Transverse colon (tissue), 4 donors: ENCODE measurements at places on chromosomes 16 and 17. TPM values are rescaled to one million over a fixed set of nuclear protein-coding genes. Genes with fewer than 3 reads are reported as not detected.
A peak's percentile ranks its signal among the peaks of the same experiment; 100 is the strongest.

DNA sequence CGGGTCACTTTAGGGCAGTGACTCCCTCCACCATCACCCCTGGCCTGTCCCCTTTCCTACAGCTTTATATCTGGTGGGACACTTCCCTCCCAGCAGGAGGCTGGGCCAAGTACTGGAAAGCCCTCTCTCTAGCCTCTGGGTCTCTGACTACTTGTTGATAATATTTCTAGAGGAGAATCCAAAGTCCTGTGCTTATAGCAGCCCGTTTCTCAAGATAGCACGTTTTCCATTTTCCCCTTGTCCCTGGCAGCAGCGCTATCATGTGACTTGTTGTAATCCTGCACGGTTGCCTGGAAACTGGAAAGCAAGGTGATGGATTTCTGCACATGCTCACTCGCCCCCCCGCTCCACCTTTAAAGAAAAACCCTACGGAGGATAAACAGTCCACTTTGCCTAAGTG lies 3.3 kb upstream of the AXIN2 start:
- H3K4me1 ChIP-seq, result peaks cover 14% of the 10 kb centered on the region
- no peak for DNase-seq
- H3K36me3 ChIP-seq, result no peaks in the 10 kb centered on the region
- no peaks in the 10 kb centered on the region for H3K27me3 ChIP-seq
- peak overlapping the region; percentile 62 for H3K27ac ChIP-seq

GRCh38 chr17:78839762-78840529 lies 668 bp downstream of the USP36 start:
- peak overlapping the region; percentile 97 for H3K27ac ChIP-seq
- H3K36me3 ChIP-seq, result no peaks in the 10 kb centered on the region
- peak; percentile 60 for DNase-seq

DNA sequence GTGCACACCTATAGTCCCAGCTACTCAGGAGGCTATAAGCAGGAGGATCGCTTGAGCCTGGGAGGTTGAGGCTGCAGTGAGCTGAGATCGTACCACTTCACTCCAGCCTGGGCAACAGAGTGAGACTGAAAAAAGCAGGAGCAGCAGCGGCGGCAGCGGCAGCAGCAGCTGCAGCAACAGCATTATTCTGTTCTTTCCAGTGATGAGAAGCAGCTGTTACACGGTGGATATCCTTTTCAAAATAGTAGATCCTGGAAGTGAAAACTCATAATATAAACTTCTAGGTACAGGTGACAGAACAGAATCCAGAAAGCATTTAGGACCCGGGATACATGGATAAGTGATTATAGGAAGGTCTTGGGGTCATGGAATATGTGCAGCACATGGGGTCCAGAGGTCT lies 17.8 kb upstream of the HNF1B start:
- no peaks in the 10 kb centered on the region for H3K36me3 ChIP-seq
- DNase-seq, result no peak
- H3K27me3 ChIP-seq, result peaks cover 26% of the 10 kb centered on the region

GRCh38 chr17:226108-227077 lies 44.9 kb upstream of the DOC2B start:
- no peak for DNase-seq
- H3K27ac ChIP-seq, result no peak overlapping the region
- H3K4me3 ChIP-seq, result no peak overlapping the region
- H3K27me3 ChIP-seq, result no peaks in the 10 kb centered on the region

- peak; percentile 47 for DNase-seq
- H3K36me3 ChIP-seq, result no peaks in the 10 kb centered on the region
- H3K4me1 ChIP-seq, result peaks cover 25% of the 10 kb centered on the region
- H3K27ac ChIP-seq, result peak overlapping the region; percentile 86
These were observed 66.8 kb downstream of the KPNA2 start for GRCh38 chr17:68102318-68102758.

DNA sequence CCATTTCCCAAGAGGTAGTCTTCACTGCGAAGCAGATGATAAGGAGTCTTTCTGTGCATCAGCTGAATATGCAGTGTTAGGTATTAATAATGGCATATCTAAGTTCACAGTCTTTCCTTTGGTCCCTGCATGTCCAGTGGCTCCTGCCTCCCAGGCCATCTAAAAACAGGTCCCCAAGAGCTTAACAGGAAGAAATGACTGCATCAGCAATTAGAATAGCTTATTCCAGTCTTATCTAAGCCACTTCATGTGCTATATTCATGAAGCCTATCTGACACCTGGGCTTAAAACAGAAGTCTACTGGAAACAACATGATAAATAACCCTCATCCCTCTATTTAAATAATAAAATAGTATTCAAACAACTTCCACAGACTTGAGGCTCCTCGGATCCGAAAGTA lies 346.1 kb upstream of the ERCC4 start:
- H3K27ac ChIP-seq, result no peak overlapping the region
- no peaks in the 10 kb centered on the region for H3K4me1 ChIP-seq

GRCh38 chr16:48999508-48999907 lies 282.1 kb downstream of the CBLN1 start:
- no peaks in the 10 kb centered on the region for H3K36me3 ChIP-seq
- H3K27me3 ChIP-seq, result no peaks in the 10 kb centered on the region
- peak overlapping the region; percentile 53 for H3K27ac ChIP-seq

DNA sequence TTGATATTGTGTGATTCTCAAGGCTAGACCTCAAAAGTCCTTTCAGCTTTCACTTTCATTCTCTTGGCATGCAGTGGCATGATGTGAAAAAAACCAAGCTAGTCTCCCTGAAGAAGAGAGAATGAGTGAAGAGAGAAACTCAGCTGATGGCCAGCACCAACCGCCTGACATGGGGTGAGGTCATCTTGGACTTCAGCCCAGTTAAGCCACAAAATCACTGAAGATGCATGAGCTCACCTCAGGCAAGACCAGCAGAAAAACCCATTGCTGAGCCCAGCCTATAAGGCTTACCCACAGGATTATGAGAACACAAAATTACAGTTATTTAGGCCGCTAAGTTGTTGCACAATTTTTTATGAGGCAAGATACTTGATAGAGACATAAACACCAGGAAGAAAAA lies 496.5 kb downstream of the TOX3 start:
- no peaks in the 10 kb centered on the region for H3K36me3 ChIP-seq
- no peaks in the 10 kb centered on the region for H3K4me1 ChIP-seq
- no peak overlapping the region for H3K27ac ChIP-seq
- no peaks in the 10 kb centered on the region for H3K27me3 ChIP-seq
- no peak overlapping the region for H3K4me3 ChIP-seq
- DNase-seq, result no peak

DNA sequence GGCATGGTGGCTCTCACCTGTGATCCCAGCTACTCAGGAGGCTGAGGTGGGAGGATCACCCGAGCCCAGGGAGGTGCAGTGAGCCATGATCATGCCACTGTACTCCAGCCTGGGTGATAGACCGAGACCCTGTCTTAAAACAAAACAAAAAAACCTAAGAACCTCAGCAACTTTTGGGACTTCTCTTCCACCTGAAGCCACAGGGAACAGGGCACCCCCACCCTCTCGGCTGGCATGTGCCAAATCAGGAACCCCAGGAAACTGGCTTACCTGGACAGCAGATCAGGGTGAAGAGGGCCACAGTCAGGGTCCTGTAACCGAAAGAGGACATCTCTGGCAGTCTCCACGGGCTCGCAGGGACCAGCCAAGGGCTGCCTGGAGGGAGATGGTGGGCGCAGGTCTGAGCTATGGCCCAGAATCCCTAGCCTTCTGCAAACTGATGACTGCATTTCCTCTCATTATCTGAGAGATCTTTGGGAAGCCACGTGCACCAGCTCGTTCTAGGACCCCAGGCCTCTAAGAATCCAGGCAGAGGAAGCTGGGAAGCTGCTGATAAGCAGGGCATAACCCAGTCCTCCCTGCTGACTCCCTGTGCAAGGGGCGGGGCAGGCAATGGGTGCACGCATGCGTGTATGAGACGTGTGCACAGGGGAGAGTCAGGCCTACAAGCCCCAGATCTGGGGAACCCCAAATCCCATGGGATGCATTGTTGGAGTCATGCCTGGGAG lies 8.4 kb downstream of the PRR29 start:
- DNase-seq, result no peak
- H3K27me3 ChIP-seq, result no peaks in the 10 kb centered on the region
- no peaks in the 10 kb centered on the region for H3K36me3 ChIP-seq
- H3K27ac ChIP-seq, result peak overlapping the region; percentile 46
- peaks cover 13% of the 10 kb centered on the region for H3K4me1 ChIP-seq
- no peak overlapping the region for H3K4me3 ChIP-seq

- no peaks in the 10 kb centered on the region for H3K36me3 ChIP-seq
- no peaks in the 10 kb centered on the region for H3K27me3 ChIP-seq
- DNase-seq, result peak; percentile 47
- H3K4me3 ChIP-seq, result peak overlapping the region; percentile 98
These were observed 1.2 kb downstream of the UBALD2 start for GRCh38 chr17:76266244-76266938.

DNA sequence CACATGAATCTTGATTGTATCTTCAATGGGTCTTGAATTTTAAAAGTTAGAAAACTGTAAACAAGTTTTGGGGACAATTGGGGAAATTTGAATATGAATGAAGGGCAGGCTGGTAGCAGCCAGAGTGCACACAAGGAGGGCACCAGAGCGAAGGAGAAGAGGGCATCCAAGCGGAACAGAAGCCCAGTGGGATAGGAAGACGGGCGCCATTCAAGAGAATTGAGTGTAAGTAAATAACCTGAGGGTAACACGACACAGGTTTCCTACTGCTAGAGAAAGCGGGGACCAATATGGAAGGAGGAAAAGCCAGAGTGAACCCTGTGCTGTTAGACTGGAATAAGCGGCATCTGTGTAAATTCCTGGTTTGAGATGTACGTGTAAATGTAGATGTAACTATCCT lies 115.1 kb upstream of the CCL2 start:
- DNase-seq, result no peak
- no peaks in the 10 kb centered on the region for H3K36me3 ChIP-seq
- no peak overlapping the region for H3K4me3 ChIP-seq

GRCh38 chr17:44074231-44074910 lies 3.8 kb downstream of the G6PC3 start:
- H3K27me3 ChIP-seq, result no peaks in the 10 kb centered on the region
- H3K36me3 ChIP-seq, result no peaks in the 10 kb centered on the region
- H3K4me1 ChIP-seq, result peaks cover 10% of the 10 kb centered on the region
- no peak overlapping the region for H3K27ac ChIP-seq

DNA sequence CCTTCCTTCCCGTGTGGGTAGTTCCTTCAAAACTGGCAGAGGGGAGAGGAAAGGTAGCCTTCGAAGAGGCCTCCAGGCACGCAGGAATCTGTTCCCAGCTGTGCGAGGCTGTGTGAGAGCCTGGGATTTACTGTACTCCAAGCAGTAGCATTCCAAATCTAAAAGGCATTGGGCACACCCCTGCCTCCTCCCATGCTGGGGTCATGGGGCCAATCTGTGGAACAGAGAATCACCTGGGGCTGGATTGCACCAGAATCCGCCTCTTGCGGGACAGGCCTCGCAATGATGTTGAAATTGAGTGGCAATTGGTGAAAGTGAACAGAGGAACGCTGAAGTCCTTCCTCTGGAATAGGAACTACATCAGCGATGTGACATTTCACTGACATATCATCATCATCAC lies 72.5 kb upstream of the IRX3 start:
- DNase-seq, result no peak
- H3K4me3 ChIP-seq, result no peak overlapping the region
- H3K27me3 ChIP-seq, result peaks cover 43% of the 10 kb centered on the region
- H3K36me3 ChIP-seq, result no peaks in the 10 kb centered on the region

DNA sequence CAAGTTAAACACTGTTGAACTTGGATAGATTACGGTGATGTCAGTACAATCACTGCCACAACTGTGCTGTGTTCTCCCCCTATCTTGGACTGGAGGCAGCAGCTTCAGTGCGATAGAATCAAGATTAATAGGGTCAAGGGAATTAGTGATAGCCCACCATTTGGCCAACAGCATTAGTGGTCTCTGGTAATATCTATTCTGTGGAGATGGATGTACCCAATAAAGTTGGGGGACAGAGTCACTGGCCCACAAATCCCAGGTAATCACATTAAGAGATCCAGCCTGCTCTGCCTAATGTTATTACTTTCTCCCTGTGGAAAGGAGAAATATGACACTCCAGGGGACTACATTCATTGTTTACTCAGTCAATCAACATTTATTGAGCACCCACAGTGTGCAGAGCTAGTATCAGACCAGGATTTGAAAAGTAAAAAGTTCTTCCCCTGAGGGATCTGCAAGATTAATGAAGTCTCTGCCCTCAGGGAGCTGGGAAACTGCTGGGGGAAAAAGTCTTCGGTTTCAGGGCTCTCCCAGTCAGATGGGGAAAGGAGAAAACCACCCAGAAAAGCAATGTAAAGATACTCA lies 23.6 kb upstream of the ATP5MC1 start:
- no peak overlapping the region for H3K4me3 ChIP-seq
- H3K27ac ChIP-seq, result peak overlapping the region; percentile 86
- no peaks in the 10 kb centered on the region for H3K36me3 ChIP-seq
- H3K27me3 ChIP-seq, result no peaks in the 10 kb centered on the region
- H3K4me1 ChIP-seq, result peaks cover 44% of the 10 kb centered on the region
- DNase-seq, result no peak

GRCh38 chr16:57260294-57260929 lies 15.4 kb downstream of the ARL2BP start:
- H3K4me3 ChIP-seq, result no peak overlapping the region
- H3K36me3 ChIP-seq, result no peaks in the 10 kb centered on the region
- DNase-seq, result peak; percentile 7
- peak overlapping the region; percentile 46 for H3K27ac ChIP-seq

GRCh38 chr17:49436174-49436573 lies 21.5 kb upstream of the PHB1 start:
- H3K36me3 ChIP-seq, result no peaks in the 10 kb centered on the region
- H3K27me3 ChIP-seq, result peaks cover 38% of the 10 kb centered on the region
- DNase-seq, result no peak
- H3K4me1 ChIP-seq, result no peaks in the 10 kb centered on the region
- H3K27ac ChIP-seq, result no peak overlapping the region

- peaks cover 15% of the 10 kb centered on the region for H3K4me1 ChIP-seq
- H3K27me3 ChIP-seq, result no peaks in the 10 kb centered on the region
- H3K36me3 ChIP-seq, result no peaks in the 10 kb centered on the region
- peak; percentile 89 for DNase-seq
- H3K4me3 ChIP-seq, result peak within 1 kb of the TSS; percentile 58
These were observed at the start of gene MYCBPAP for GRCh38 chr17:50507871-50508572. Gene MYCBPAP (plus strand): TSS chr17:50508439. CDS start chr17:50508675, 236 bp downstream.

DNA sequence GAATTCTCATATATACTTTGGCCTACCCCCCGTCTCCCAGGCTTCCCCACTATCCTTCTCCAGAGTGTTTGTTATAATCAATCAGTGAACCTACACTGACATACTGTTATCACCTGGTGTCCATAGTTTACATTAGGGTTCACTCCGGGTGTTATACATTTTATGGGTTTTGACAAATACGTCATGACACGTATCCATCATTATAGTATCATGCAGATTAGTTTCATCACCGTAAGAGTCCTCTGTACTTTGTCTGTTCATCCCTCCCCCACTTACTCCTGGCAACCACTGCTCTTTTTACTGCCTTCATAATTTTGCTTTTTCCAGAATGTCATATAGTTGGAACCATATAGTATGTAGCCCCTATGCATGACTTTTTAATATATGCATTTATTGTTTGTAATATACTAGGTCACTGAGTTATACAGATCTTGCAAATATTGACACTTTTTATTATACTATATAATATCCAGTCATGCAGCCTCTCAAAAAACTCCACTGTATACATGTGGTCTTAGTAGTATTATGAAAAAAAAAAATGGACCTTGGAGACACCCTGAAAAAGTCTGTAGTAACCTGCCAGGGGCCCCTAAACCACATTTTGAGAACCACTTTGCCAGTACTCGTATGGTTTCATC lies 28.4 kb downstream of the PPM1D start:
- H3K27ac ChIP-seq, result no peak overlapping the region
- no peaks in the 10 kb centered on the region for H3K27me3 ChIP-seq
- H3K4me1 ChIP-seq, result no peaks in the 10 kb centered on the region
- no peaks in the 10 kb centered on the region for H3K36me3 ChIP-seq
- DNase-seq, result no peak

Gene PRAC1
- not detected for total RNA-seq

Gene ATP2A1
- total RNA-seq, result 3.2 TPM

Gene KPNA2
- total RNA-seq, result 21.5 TPM

Gene VMO1
- 1.9 TPM for total RNA-seq
